MV-4-11 (cell line): ENCODE measurements at places on chromosomes 16 and 17.

DNA sequence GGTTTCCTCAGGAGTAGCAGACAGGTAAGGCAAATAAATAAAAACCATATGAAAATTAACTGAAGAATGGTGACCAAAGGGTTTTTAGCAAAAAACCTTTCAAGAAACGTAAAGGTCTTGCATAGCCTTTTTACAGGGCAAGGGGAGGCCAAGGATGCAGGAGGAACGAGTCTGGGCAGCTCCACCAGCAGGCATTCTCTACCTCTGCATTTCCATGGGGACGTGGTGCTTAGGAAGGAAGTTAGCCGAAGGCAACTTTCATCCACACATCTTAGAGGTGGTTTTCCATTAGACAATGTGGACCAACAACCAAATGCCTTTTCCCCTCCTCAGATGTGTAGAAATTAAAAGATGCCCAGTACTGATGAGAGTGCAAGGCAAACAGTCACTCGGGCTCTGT is 20.7 kb downstream of the TOM1L2 start:
- no peak for DNase-seq

GRCh38 chr16:55663765-55664677 is 8.2 kb downstream of the SLC6A2 start:
- DNase-seq = peak; percentile 49

DNA sequence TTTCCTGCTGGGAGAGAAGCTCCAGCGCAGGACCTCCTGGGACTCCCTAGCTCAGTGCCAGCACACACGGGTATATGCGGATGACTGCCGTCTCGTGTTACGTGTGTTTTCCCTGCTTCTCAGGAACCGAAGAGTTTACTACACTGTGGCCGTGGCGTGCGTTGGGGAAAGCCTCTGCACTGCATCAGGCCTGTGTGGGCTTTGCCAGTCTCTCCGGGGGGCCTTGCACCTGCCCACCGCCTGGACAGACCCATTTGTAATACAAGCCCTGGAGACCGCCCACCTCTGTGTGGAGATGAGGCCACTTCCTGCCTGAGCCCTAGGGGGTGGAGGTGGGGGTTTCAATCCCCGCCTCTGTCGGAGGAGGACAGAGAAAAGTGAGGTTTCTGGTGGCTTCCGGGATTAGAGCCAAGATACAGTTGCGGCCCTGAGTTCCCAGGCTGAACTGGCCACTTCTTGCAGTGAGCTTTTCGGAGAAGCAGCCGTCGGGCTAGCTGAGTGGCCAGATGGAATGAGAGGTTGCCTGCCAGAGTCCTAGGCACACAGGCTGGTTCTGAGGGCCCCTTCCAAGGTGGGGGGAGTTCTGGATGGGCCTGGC is 43.4 kb upstream of the GSE1 start:
- DNase-seq = peak; percentile 95

DNA sequence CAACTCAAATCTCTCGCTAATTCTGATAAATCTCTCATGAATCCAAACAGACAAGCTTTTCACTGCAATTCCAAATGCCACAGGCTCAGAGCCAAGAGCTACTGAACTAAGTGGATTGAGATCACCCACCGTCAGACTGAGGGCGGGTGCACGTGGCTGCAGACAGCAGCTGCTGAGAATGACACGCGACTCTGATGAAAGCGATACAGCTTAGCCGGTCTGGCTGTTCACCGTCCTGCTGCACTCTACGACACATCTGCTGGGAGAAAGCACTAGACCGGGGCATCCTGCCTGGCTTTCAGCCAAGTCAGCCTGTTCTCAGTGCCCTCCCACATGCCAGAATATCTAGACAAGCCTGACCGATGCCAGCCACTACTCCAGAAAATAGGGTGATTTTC is 42.6 kb downstream of the KLHDC4 start:
- no peak for DNase-seq

DNA sequence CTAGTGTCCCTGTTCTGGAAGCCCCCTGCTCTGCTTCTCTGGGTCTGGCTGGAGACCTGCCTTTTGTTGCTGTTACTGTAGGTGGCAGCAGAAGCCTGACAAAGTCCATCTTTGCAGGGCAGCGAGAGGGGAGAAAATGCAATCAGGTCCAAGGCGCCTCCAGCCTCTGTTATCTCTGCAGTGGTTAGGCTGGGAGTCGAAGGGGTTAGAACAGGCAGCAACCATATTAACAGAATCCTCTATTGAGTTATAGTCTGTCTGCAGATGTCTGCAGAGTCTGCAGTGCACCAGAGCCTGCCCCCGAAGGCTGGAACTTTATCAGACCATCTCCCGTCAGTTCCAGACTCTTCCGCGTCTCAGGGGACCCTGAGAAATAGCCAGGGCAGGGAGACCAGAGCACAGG is 404.9 kb upstream of the EEF2KMT start:
- DNase-seq = no peak

GRCh38 chr17:83143817-83144231 is 64.4 kb downstream of the METRNL start:
- DNase-seq = no peak

- DNase-seq = peak; percentile 85
Observed at GRCh38 chr16:8655184-8655717, 19.2 kb upstream of the ABAT start.

DNA sequence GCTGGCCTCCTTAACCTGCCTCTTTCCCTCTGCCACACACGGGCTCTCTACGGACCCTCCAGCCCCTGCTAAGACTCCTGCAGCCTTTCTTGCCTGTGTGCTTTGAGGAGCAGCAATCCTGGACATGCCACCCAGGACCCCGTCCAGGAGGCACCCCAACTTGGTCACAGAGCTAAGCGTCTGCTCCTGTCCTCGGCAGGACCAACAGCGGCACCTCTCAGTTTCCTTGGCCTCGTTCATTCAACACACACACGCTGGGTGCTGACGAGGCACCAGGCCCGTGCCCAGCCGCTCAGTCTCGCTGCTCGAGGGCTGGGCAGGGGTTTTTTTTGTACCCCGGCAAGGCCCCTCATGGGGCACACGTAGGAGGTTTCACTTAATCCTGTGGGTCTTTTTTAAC is 15.2 kb downstream of the RPH3AL start:
- no peak for DNase-seq

- DNase-seq = no peak
Observed at GRCh38 chr17:36768394-36768793, 167.0 kb downstream of the MRM1 start.

DNA sequence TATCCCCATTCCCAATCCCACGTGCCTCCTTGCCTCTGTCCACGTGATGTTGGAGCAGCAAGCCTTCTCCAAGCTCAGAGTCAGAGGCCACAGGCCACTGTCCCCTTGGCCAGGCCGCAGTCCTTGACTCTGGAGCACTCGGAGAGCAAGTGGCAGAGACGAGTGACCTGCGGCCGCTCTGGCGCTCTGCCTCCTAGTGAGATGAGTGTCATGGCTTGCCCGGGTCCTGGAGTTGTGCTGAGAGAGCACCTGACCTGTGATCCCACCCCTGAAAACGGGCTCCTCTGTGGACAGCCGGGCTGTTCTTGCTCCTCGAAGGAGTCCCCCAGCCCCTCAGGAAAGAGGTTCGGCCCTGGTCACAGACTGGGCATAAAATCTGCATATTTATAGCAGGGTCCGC is 10.0 kb upstream of the FASN start:
- DNase-seq = no peak

DNA sequence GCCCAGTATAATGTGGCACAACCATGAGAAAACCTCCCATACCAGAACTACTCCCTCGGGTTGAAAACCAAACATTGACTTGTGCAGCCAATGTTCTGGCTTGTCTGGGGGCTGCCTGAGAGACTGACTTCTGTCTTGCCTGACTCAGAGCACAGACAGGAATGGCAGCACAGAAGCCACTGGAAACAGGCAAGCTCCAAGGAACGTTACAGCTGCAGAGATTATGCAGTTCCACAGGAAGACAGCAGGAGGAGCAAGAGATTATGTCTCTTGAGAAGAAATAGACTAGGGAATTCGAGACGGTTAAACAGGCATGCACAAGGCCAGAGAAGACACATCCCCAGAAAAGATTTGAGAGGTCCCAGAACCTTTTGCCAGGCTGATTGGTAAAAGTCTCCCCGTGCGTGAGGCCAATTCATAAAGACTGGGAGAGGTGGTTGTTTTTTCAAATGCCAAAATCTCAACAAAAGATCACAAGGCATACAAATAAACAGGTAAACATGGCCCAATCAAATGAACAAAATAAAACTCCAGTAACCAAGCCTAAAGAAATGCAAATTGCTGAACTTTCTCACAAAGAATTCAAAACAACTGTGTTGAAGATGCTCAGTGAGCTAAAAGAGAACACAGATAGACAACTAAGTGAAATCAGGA is 90.6 kb upstream of the CDH5 start:
- DNase-seq = peak; percentile 39

DNA sequence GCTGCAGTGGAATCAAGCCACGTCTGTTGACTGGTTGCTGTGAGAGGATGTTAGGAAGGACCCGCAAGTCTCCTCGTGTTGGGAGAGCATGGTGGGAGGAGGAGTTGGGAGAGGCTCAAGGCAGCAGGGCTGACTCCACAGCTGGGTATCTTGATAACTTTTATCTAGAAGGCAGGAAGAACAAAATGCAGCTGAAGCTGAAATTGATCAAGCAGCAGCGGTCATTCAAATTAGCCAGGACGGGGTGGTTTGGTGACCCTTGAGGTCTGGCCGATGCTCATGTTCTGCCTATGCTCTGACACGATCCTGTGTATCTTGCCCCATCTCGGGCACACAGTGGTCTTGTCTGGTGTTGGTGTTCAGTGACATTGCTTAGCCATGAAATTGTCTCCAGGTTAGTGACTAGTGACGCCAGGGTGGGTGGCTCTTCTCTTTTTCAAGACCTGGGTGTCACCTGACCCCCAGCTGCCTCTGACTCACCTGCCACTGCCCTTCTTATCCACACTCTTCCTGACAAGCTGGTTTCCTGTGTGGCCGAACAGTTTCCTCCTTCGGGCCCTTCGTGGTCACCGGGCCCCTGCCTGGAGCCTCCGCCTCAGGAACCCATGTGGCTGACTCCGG is 19.1 kb downstream of the NPTX1 start:
- peak; percentile 88 for DNase-seq

DNA sequence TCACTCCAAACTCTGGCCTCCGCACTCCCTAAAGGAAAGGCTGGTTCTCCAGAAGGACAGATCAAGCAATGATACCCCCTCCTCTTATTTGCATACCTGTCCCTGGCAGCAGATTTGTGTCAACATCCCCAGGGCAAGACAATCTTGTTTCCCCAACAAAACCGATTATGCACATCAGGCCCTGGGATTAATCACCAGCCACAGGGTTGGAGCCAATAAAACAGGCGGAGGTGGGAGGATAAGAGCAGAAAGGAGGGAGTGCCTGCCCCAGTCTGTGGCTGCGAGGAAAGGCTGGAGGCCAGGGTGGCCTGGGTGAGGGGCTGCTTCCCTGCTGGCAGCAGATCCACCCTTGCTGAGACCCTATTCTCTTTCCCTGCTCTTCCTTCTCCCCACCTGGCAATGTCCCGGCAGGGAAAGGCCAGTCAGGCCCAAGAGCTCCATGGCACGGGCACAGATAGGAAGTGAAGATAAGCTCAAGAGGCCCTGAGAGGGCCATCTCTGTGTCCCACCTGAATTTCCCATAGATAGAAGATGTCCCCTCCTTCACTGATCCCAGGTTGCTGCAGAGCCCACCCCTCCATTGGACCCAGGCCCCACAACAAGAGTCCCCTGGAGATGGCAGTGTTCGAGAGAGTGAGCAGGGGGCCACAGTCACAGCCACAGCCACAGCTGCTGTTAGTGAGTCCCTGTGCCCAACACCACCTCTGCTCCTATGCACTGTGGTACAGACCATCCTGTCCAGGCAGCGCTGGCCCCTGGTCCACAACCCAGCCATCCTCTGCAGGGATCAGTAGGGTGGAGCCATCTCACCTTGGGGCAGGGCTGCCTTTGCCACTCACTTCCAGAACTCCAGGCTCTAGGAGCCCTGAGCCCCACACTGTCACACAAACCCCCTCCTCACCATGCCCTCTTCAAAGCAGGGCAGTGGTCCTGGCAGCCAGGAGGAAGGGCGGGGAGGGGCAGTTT is 137.5 kb downstream of the SDK2 start:
- no peak for DNase-seq

- no peak for DNase-seq
Observed at GRCh38 chr16:87238361-87238715, 78.9 kb downstream of the C16orf95 start.

DNA sequence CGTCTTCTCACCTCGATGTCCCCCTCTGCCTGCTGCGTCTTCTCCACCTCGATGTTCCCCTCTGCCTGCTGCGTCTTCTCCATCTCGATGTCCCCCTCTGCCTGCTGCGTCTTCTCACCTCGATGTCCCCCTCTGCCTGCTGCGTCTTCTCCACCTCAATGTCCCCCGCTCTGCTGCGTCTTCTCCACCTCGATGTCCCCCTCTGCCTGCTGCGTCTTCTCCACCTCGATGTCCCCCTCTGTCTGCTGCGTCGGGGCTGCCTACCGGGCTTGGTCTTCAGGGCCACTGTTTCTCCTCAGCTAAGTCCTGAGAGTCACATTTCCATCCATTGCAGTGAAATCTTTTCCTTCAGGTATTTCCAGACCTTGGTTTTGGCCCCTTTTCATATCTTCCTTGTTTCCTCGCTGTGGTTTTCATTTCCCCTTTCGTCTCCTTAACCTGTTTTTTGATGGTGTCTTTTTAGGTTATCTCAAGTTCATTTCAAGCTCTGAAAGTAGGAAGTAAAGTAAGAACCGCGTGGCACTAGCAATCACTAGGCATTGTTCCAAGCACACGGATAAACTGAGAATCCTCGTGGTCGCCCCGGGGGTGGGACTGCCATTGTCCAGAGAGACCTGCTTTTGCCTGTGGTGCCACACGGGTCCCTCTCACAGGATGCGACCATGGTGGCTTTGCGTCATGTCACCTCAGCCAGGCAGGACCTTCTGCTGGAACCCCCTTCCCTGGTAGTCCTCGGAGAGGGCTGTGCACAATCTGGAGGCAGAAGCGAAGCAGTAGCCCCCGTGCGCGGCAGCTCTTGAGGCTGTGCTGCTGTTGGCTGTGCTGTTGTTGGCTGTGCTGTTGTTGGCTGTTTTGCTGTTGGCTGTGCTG is 9.5 kb upstream of the ZNF750 start:
- DNase-seq = peak; percentile 83

DNA sequence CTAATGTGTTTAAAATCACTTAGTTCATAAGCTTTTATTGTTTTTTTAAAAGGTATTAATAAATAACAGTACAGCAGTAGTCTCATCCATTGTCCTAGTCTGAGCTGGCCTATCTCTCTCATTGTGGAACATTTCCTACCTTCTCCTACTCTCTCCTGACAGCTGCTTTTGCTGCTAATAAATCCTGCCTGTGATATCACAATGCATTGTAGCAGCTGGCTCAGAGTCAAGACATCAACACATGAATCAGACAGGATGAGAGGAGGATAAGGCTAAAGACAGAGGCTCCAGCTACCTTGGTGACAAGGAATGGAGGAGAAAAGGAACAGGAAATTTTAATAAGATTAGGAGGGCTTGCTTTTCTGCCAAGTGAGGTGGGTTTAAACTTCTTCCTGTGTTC is 626.1 kb downstream of the HS3ST4 start:
- no peak for DNase-seq

DNA sequence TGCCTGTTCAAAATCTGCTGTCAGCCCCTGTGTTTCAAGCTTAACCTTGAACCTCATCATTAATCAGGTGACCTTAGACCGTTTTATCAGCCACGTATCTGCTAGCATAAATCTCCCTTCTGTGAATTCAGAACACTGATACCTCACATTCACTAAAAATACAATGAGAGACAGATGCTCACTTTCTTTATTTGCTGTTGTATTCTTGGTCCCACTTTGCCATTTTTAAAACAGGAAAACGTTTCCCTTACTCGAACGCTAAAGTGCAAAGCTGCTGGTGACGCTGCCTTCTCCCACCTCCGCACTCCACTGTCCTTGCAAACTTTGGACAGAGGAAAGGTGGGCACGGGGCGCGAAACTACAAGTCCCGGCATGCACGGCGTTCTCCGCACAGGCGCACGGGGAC is 220 bp upstream of the ARHGAP44 start:
- peak; percentile 36 for DNase-seq
